CD4-positive, alpha-beta T cell treated with Interleukin-1 beta for 1 hour (primary cell): ENCODE measurements at places on chromosomes 13 and 19.

DNA sequence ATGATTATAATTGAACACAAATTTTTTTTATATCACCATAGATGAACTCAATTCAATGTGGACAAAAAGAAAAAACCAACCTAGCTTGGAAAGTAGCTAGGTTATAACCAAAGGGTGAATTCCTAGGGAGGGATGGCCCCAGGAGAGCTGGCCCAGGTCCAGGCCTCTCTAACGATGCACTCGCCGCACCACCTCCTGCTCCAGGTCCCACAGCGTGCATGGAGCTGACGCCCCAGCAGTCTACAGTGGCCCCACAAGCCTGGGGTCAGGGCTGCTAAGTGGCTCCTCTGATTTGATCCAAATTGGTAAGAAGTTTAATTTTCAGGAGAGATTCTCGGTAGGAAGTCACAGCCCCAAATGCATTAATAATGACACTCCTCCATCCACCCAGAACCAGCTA lies 48.8 kb downstream of the TSHZ3 start:
- DNase-seq, result no peak

- DNase-seq, result no peak
Measured at GRCh38 chr13:107881362-107881761, 334.0 kb downstream of the LIG4 start.

GRCh38 chr13:60288569-60288968 lies 108.5 kb upstream of the TDRD3 start:
- DNase-seq, result no peak

DNA sequence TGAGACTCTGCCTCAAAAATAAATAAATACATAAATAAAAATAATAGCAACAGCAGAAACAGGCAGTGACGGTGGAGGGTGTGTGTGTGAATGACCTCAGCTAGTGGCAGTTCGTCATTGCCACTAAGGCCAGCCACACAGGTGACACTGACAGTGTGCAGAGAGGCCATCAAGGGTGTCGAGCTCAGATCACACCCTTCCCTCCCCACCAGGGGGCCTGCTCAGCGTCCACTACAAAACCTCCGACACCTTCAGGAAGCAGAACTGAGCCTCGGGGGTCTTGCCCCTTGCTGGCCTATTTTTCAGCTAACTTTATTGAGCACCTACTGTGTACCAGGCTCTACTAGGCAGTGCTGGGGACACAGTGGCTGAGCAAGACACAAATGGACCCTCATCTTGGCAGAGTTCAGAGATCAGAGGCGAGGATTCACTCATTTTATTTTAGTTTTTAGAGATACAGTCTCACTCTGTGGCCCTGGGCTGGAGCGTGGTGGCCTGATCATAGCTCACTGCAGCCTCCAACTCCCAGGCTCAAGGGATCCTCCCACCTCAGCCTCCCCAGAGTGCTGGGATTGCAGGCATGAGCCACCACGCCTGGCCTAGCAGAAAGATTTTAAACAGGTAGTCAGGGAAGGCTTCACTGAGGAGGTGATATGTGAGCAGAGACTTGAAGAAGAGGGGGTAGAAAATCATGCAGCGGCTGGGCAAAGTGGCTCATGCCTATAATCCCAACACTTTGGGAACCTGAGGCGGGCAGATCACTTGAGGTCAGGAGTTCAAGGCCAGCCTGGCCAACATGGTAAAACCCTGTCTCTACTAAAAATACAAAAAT lies 30.3 kb upstream of the SEMA6B start:
- peak; percentile 5 for DNase-seq

- no peak for DNase-seq
Measured at GRCh38 chr13:92829930-92830329, 396.7 kb upstream of the GPC6 start.
